ENCODE measurements at places on chromosomes 2 and 18. TPM values are rescaled to one million over a fixed set of nuclear protein-coding genes. Genes with fewer than 3 reads are reported as not detected.

Gene RTP5
- not detected for total RNA-seq

Gene LINC00305
- not detected for total RNA-seq

Gene RAB11FIP5
- total RNA-seq: 17.4 TPM

Gene PSMA8
- not detected for total RNA-seq

Gene TAF4B
- total RNA-seq: 13.2 TPM

Gene LIPG
- total RNA-seq: not detected

Gene ANKRD23
- total RNA-seq: 1.8 TPM

Gene MRPS9
- total RNA-seq: 29.1 TPM

Gene RNF125
- total RNA-seq: 41.4 TPM

Gene XDH
- total RNA-seq: 0.05 TPM

Gene SLC14A1
- not detected for total RNA-seq

Gene SLC66A3
- total RNA-seq: 55.4 TPM

Gene STK17B
- 6.7 TPM for total RNA-seq

Gene RASGRP3
- total RNA-seq: 25.8 TPM

Gene NT5DC4
- not detected for total RNA-seq

Gene CHRND
- total RNA-seq: not detected

Gene BCL2
- total RNA-seq: 8.6 TPM

Gene EGR4
- total RNA-seq: not detected
